Effector memory CD4-positive, alpha-beta T cell (primary cell): ENCODE measurements at places on chromosomes 7 and 10.
A peak's percentile ranks its signal among the peaks of the same experiment; 100 is the strongest.

- DNase-seq, result no peak
Measured at GRCh38 chr7:7231000-7231399, 48.7 kb downstream of the C1GALT1 start.

DNA sequence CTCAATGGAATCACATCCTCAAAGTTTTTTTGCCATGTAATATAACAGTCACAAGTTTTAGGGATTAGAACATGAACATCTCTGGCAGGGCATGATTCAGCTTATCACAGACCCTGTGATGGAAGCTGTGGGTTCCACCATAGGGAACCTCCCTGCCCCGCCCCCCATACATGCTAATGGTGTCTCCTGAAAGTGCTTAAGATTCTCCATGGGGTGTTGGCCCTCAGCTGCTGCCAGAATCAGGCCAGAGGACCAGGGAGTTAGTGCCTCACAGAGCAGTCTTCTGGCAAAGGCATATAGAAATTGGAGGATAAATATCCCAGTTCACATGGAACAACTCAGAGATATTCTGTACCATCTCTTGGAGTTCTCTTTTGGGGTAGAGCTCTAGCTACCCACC is 119.4 kb downstream of the RAB11FIP2 start:
- no peak for DNase-seq

DNA sequence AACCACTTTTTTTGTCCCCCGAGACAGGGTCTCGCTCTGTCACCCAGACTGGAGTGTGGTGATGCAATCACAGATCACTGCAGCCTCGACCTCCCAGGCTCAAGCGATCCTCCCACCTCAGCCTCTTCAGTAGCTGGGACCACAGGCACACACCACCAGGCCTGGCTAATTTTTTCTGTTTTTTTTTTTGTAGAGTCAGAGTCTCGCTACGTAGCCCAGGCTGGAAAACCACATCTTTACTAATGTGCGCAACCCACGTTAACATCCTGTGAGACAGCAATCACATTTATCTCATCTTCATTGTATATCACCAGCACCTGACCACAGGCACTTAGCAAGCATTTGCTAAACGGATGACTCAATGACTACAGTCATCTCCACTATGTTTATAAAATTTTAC is 77.8 kb upstream of the ATP6V0A4 start:
- peak; percentile 36 for DNase-seq

DNA sequence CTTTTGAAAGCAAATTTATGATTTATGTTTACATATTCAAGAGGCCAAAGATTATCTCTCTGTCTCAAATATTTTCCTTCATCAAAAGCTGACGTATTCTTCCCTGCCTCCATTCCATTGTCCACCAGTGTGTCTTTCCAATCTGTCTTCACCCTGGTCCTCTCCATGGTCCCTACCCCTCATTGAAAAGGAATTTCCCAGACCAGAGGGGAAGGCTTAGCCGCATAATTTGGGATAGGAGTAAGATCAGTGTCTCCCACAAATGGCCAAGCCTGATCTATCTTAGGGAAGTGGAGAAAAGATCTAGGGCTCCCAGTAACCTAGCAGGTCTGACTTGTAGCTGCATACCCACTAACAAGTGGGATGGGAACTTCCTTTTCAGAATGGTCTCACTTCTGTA is 46.3 kb upstream of the ZNF800 start:
- DNase-seq, result no peak

GRCh38 chr7:83427884-83428283 is 221.1 kb downstream of the SEMA3E start:
- DNase-seq, result no peak

DNA sequence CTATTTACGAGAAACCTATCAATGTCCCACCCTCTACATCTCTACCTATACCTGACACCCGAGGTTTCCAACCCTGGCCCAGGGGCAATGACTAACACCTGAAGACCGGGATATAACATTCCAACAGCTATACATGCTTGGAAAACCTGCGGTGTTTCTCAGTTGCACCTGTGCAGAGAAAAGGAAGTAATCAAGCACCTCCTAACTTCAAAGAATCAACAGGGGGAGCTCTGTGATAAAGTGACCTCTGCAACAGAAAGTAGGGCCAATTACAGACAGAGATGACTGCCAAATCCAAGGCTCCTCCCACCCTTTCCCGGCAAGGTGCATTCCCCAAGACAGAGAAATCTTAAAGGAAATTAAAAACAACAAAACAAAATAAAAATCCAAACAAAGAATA is 41.3 kb downstream of the CCDC6 start:
- DNase-seq, result no peak

GRCh38 chr7:91228327-91228726 is 35.9 kb upstream of the FZD1 start:
- no peak for DNase-seq

DNA sequence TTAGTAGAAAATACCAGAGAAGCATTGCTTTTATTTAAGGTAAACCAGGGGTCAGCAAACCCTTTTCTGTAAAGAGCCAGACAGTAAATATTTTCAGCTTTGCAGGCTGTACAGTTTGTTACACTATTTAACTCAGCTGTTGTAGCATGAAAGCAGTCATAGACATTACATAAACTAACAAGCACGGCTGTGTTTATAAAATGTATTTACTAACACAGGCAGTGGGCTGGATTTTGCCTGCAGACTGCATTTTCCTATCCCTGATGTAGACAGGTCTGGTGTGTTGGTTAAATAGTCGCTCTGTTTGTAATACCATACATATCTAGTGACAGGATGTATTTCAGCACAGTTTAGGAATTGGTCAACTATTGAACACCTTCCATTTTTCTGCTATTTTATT is 129.3 kb downstream of the ST7 start:
- no peak for DNase-seq

DNA sequence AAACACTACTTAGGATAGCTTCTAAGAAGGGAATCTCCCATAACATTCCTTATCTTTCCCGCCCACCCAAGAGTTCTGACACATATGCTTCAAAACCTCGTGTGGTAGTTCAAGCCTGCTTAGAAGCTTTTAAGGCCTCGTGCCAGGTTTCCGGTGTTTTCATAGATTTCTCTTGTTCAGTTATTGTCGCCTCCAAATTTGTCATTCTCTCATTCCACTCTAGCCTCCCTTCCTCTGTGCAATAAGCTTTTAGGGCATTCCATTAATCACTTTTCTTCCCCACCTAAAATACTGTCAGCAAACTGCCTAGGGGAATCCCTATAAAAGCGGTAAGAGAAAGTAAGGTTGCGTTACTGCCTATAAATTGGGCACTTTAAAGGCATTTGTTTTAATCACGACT is 718 bp upstream of the BPGM start:
- no peak for DNase-seq

GRCh38 chr7:130891254-130892094 is 157.5 kb upstream of the KLF14 start:
- no peak for DNase-seq

DNA sequence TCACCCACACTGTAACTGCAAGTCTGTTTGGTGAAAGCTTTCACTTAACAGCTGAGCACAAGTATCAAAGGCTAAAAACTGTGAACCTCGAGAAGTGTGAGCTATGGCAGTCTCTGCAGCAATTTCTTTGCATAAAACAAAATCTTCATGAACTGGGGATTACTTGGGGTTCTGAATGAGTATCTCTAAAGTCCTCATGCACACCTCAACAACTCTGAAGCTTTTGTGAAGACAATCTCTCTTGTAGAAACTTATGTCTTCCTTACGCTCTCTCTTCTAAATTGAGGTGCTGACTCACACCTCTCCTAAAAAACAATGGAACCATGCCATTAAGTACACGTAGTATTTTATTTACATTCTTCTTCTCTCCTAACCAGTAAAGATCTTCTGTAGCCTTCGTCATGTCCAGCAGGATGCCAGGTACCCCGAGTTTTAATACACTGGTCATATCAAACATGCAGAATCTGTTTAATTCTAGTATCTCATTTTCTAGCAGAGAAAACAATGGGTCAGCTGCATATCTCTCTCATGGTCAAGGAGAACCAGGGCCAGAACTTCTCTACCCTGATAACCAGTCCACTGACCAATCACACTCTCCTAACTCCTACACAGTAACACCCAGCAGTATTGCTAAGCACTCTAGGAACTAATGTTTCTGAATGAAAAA is 76.9 kb downstream of the UBE2H start:
- DNase-seq, result no peak

- DNase-seq, result no peak
Measured at GRCh38 chr10:14362104-14362503, 31.4 kb upstream of the FRMD4A start.

DNA sequence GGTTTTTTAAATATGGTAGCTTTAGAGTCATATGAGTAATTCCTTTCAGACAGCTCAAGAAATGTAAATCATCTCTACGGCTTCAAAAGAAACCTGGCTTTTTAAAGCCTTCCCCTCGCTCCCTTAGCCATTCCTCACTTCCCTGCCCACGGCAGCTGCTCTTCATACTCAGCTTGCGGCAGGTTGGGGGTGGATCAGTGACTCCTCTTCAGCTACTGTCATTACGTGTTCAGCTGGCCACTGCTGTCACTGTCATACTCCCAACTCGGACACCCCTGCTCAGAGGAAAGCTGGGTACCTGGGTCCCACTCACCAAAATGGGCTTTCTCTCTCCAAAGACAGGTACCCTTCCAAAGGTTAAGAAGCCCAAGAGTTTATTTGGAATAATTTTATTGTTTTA is 6.6 kb downstream of the YWHAG start:
- no peak for DNase-seq

DNA sequence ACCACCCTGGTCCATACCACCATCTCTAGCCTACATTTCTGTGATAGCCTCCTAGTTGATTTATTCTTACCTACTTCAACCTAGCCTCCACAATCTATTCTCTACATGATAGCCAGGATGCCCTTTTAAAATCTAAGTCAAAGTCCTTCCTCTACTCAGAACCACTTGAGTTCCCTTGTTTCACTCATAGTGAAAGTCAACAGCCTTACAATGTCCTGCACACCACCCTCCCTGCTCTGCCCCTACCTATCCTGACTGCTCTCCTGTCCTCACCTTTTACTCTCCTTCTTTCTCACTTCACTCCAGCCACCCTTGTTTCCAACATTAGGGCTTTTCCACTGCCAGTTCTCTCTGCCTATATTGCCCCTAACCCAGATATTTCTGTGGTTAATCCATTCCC is 146.7 kb downstream of the GRM3 start:
- no peak for DNase-seq

GRCh38 chr10:96664563-96664962 is 55.8 kb downstream of the PIK3AP1 start:
- no peak for DNase-seq
